CD4-positive, alpha-beta memory T cell (primary cell): ENCODE measurements at places on chromosomes 6 and 20. TPM values are rescaled to one million over a fixed set of nuclear protein-coding genes. Genes with fewer than 3 reads are reported as not detected.

- no peaks in the 10 kb centered on the region for H3K4me1 ChIP-seq
- H3K27ac ChIP-seq, result no peak overlapping the region
- no peak overlapping the region for H3K4me3 ChIP-seq
- no peak for DNase-seq
- H3K36me3 ChIP-seq, result no peaks in the 10 kb centered on the region
Measured at GRCh38 chr20:54645445-54646155, 170.2 kb downstream of the DOK5 start.

DNA sequence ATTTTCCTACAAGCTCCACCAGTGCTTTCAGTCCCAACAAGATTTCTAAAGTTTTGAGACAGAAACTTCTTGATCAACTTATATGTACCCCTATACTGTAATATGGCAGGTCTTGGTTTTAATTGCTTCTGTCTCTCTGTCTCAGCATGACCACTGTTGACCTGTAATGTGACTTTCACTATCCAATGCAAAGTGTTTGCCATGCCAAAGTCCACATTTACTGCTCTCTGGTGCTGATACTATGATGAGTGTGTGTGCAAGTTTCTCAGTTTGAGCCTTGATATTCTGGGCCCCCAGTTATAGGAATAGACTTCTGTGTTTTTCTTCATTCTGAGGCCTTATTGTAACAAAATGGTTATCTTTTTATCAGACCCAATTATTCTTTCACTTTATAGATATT lies 45.8 kb downstream of the OR2J2 start:
- H3K4me1 ChIP-seq, result no peaks in the 10 kb centered on the region
- DNase-seq, result no peak
- H3K4me3 ChIP-seq, result no peak overlapping the region
- no peaks in the 10 kb centered on the region for H3K27me3 ChIP-seq

- H3K27ac ChIP-seq, result no peak overlapping the region
- no peak for DNase-seq
- H3K4me1 ChIP-seq, result no peaks in the 10 kb centered on the region
- no peaks in the 10 kb centered on the region for H3K36me3 ChIP-seq
- no peaks in the 10 kb centered on the region for H3K27me3 ChIP-seq
Measured at GRCh38 chr6:23600118-23600517, 525.9 kb upstream of the NRSN1 start.

- no peak overlapping the region for H3K4me3 ChIP-seq
- peaks cover 80% of the 10 kb centered on the region for H3K4me1 ChIP-seq
- H3K27ac ChIP-seq, result no peak overlapping the region
Measured at GRCh38 chr20:540391-541201, 3.0 kb downstream of the CSNK2A1 start.

- H3K4me3 ChIP-seq, result no peak within 1 kb of the TSS
- DNase-seq, result no peak
- H3K27ac ChIP-seq, result no peak within 1 kb of the TSS
- H3K36me3 ChIP-seq, result no peaks in the 10 kb centered on the region
- no peaks in the 10 kb centered on the region for H3K4me1 ChIP-seq
- H3K27me3 ChIP-seq, result no peaks in the 10 kb centered on the region
Measured at GRCh38 chr6:34556031-34556471, at the start of gene SPDEF. Gene SPDEF, minus strand, starts transcription at chr6:34556329. Its CDS starts 11,874 bp downstream, at chr6:34544455.

- H3K27me3 ChIP-seq, result no peaks in the 10 kb centered on the region
- H3K4me1 ChIP-seq, result peaks cover 32% of the 10 kb centered on the region
- H3K27ac ChIP-seq, result no peak overlapping the region
- no peaks in the 10 kb centered on the region for H3K36me3 ChIP-seq
Measured at GRCh38 chr6:108801366-108801765, 46.9 kb upstream of the ARMC2 start.

DNA sequence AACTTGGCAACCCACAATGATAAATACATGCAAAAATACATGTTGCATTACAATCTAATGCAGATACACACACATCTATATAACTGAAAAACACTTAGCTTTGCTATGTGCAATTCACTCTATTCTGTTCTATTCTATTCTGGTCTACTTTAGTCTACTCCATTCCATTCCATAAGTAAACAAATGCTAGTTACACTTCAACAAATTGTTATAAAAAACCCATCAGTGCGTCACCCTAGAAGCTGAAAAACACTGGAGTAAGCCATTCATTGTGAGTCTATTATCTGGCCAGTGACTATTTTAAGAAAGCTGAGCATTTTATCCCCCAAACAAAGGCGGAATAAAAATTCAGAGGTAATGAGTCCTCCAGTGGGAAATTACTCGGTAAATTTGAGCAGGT lies 315.7 kb upstream of the EPHA7 start:
- H3K27ac ChIP-seq, result no peak overlapping the region
- H3K27me3 ChIP-seq, result no peaks in the 10 kb centered on the region
- no peaks in the 10 kb centered on the region for H3K36me3 ChIP-seq
- DNase-seq, result no peak
- H3K4me1 ChIP-seq, result no peaks in the 10 kb centered on the region
- H3K4me3 ChIP-seq, result no peak overlapping the region

GRCh38 chr20:31849306-31849930 lies 4.0 kb upstream of the FOXS1 start:
- H3K36me3 ChIP-seq, result no peaks in the 10 kb centered on the region
- H3K27me3 ChIP-seq, result no peaks in the 10 kb centered on the region
- no peaks in the 10 kb centered on the region for H3K4me1 ChIP-seq
- H3K27ac ChIP-seq, result no peak overlapping the region
- no peak for DNase-seq

DNA sequence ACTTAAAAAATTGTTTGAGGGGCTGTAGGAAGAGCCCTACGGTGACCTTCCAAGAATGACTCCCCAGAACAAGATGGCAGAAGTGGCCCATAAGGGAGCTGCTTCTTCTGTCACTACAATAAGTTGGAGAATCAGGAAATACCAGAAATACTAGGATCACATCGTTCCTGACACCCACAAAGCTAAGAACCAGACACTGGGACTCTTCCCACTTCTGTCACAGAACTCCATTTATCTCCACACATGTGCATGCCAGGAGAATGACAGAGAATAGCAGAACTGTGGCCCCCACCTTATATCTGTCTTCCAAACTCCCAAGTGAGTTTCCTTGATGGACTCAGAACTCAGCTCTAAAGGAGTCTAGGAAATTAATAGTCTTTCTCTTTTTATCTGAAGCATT lies 54.6 kb upstream of the UBR2 start:
- no peaks in the 10 kb centered on the region for H3K27me3 ChIP-seq
- no peak for DNase-seq
- H3K4me1 ChIP-seq, result no peaks in the 10 kb centered on the region
- H3K27ac ChIP-seq, result no peak overlapping the region
- H3K4me3 ChIP-seq, result no peak overlapping the region

- no peak for DNase-seq
- H3K27me3 ChIP-seq, result no peaks in the 10 kb centered on the region
- H3K36me3 ChIP-seq, result no peaks in the 10 kb centered on the region
- peak overlapping the region; percentile 26 for H3K4me3 ChIP-seq
- H3K4me1 ChIP-seq, result peaks cover 47% of the 10 kb centered on the region
- H3K27ac ChIP-seq, result peak overlapping the region; percentile 84
Measured at GRCh38 chr6:170305805-170306323, 694 bp upstream of the FAM120B start.

DNA sequence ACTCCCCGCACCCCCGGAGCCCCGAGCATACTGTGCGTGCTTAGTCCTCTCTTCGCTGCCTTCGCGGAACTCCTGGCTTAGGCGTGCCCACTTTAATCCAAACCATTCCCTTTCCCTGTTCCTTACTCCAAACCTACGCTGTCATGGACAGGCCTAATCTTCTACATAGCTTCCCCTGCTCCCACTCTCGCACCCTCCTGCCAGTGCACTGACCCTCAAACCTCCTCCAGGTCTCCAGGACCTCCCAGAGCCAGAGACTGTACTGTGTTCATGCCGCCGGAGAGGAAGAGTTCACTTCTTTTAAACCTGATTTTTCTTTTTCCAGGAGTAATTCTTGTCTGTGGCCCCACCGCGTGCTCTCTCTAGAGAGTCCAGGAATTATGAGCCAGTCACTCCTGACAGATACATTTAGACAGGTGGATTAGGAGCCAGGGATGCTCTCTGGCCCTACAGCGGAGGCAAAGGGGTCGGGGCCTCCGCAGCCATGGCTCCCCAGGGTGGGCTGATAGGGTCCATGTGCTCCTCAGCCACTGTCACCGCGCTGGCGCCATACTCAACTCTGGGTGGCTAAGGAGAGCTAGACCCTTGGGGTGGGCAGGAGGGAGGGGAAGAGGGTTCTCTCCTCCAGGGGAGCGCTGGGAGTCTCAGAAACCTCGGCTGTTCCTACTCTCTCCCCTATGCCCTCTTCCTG lies 1.6 kb upstream of the PAX1 start:
- H3K4me1 ChIP-seq, result no peaks in the 10 kb centered on the region
- H3K27ac ChIP-seq, result no peak overlapping the region
- H3K4me3 ChIP-seq, result no peak overlapping the region
- H3K27me3 ChIP-seq, result peaks cover 32% of the 10 kb centered on the region
- no peaks in the 10 kb centered on the region for H3K36me3 ChIP-seq

DNA sequence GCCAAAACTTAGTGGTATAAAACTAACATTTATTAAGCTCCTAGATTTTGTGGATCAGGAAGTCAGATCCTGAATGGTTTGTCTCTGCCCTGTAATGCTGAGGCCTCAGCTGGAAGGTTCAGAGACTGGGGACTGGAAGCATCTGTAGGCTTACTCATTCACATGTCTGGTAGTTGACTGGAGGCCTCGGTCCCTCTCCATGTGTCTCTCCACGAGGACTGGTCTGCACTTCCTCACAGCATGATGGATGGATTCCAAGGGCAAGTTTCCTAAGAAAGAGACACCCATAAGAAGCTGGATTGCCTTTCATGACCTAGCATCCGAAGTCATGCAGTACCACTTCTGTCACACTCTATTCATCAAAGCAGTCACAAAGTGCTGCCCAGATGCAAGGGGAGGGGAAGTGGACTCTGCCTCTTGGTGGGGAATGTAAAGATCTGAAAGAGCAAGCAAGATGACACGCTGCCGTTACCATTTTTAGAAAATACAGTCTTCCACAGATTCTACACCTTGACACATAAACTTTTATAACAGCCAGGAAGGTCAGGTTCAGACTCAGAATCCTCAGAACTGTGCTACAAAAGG lies 17.2 kb upstream of the MDGA1 start:
- no peaks in the 10 kb centered on the region for H3K36me3 ChIP-seq
- no peaks in the 10 kb centered on the region for H3K4me1 ChIP-seq
- no peaks in the 10 kb centered on the region for H3K27me3 ChIP-seq
- H3K4me3 ChIP-seq, result no peak overlapping the region
- no peak for DNase-seq

GRCh38 chr20:21202259-21202658 lies 76.4 kb downstream of the KIZ start:
- H3K27ac ChIP-seq, result no peak overlapping the region
- no peak for DNase-seq
- no peaks in the 10 kb centered on the region for H3K4me1 ChIP-seq
- no peak overlapping the region for H3K4me3 ChIP-seq
- no peaks in the 10 kb centered on the region for H3K36me3 ChIP-seq
- no peaks in the 10 kb centered on the region for H3K27me3 ChIP-seq

- no peaks in the 10 kb centered on the region for H3K36me3 ChIP-seq
- no peak for DNase-seq
- no peaks in the 10 kb centered on the region for H3K4me1 ChIP-seq
- no peak overlapping the region for H3K4me3 ChIP-seq
Measured at GRCh38 chr6:152816055-152816454, 65.5 kb downstream of the VIP start.

- H3K4me1 ChIP-seq, result peaks cover 19% of the 10 kb centered on the region
- peak overlapping the region; percentile 47 for H3K4me3 ChIP-seq
- no peak overlapping the region for H3K27ac ChIP-seq
- no peak for DNase-seq
Measured at GRCh38 chr6:30006170-30007131, 54.6 kb upstream of the POLR1H start.

DNA sequence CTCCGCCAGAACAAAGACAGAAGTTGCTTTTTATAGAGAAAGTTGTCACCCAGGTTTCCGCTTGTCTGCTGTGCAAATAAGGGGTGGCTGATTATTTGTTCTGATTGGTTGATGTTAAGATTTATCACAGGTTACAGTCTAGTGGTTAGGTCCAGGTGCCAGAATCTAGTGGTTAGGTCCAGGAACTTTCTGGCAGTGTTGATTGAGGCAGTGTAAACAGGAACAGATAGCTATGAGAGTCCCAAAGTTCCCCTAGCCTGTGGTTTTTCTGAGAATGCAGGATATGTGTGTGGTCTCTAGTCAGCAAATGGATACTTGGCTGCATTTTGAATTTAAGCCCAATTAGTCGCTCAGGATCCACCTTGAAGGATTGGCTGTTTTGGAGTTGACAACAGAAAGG lies 148.0 kb downstream of the TMEM200A start:
- no peak overlapping the region for H3K4me3 ChIP-seq
- peak; percentile 78 for DNase-seq
- H3K4me1 ChIP-seq, result peaks cover 70% of the 10 kb centered on the region
- H3K27me3 ChIP-seq, result no peaks in the 10 kb centered on the region
- no peaks in the 10 kb centered on the region for H3K36me3 ChIP-seq

Gene PRKN
- 5.3 TPM for total RNA-seq

Gene ANGPT4
- total RNA-seq, result not detected

Gene KCTD20
- 38.9 TPM for total RNA-seq

Gene IRAK1BP1
- 3.1 TPM for total RNA-seq

Gene FUT9
- not detected for total RNA-seq
